ENCODE measurements at places on chromosomes 16 and 17. TPM values are rescaled to one million over a fixed set of nuclear protein-coding genes. Genes with fewer than 3 reads are reported as not detected.
A peak's percentile ranks its signal among the peaks of the same experiment; 100 is the strongest.

Gene FOXN1
- not detected for total RNA-seq

Gene SCRN2
- 34.0 TPM for total RNA-seq

Gene TMIGD1
- total RNA-seq: not detected

Gene G6PC1
- not detected for total RNA-seq

Gene SOX9
- total RNA-seq: 1.2 TPM

Gene GRAP
- total RNA-seq: 0.55 TPM

Gene RPL27
- 1,552 TPM for total RNA-seq

Gene CHST4
- 6.8 TPM for total RNA-seq

Gene TMEM220
- 6.1 TPM for total RNA-seq

Gene UBE2O
- total RNA-seq: 47.7 TPM

GRCh38 chr16:87555647-87556046, 46.7 kb upstream of the JPH3 start:
- H3K4me1 ChIP-seq: no peaks in the 10 kb centered on the region
- no peaks in the 10 kb centered on the region for H3K36me3 ChIP-seq
- no peak overlapping the region for H3K4me3 ChIP-seq
- no peak overlapping the region for H3K27ac ChIP-seq
- DNase-seq: no peak

GRCh38 chr16:81821436-81822128, 42.5 kb downstream of the PLCG2 start:
- H3K4me3 ChIP-seq: no peak overlapping the region
- H3K27ac ChIP-seq: no peak overlapping the region
- peaks cover 6% of the 10 kb centered on the region for H3K36me3 ChIP-seq
- no peak for DNase-seq
- H3K4me1 ChIP-seq: peaks cover 4% of the 10 kb centered on the region
- no peaks in the 10 kb centered on the region for H3K27me3 ChIP-seq

DNA sequence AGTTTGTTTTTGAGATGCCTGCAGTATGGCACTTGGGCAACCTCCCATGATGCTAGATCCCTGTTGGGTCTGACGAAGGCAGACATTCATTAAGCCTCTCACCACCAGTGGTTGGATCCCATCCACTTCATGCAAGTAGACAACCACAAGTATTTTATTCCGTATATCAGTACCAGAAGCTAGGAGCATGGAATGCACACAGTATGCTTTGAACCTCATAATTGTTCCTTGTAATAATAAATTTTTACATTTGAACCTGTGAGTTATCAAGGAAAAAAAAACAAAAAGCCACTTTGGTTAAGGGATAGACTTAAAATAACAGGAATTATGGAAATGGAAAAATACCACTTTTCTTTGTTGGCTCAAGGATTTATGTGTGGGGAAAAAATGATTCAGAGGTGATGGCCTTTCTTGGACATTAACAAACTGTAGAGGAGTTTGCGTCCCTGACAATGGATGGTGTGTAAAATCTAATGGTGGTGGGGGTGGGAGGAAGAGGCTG, 107.1 kb upstream of the KCNJ16 start:
- H3K36me3 ChIP-seq: no peaks in the 10 kb centered on the region
- H3K4me3 ChIP-seq: no peak overlapping the region
- no peaks in the 10 kb centered on the region for H3K4me1 ChIP-seq

GRCh38 chr17:15952048-15952532, 7.2 kb downstream of the ADORA2B start:
- H3K4me3 ChIP-seq: no peak overlapping the region
- no peaks in the 10 kb centered on the region for H3K36me3 ChIP-seq
- no peaks in the 10 kb centered on the region for H3K27me3 ChIP-seq
- DNase-seq: no peak
- no peak overlapping the region for H3K27ac ChIP-seq

DNA sequence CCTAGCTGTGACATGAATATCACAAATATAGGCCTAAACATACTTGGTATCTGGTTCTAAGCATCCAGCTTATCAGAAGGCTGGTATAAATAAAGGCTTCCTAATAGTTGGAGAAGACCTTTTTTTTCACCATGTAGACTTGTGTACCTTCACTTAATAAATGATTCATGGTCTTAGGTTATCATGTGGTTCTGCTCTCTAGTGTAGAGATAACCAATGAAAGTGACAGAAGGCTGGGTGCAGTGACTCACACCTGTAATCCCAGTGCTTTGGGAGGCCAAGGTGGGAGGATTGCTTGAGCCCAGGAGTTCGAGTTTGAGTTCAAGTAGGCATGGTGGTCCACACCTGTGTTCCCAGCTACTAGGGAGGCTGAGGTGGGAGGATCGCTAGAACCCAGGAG, 3.1 kb downstream of the DDX19A start:
- H3K4me3 ChIP-seq: no peak overlapping the region
- no peaks in the 10 kb centered on the region for H3K27me3 ChIP-seq
- no peaks in the 10 kb centered on the region for H3K4me1 ChIP-seq
- no peak overlapping the region for H3K27ac ChIP-seq
- H3K36me3 ChIP-seq: peaks cover 37% of the 10 kb centered on the region

GRCh38 chr17:27778183-27778582, 22.1 kb downstream of the NOS2 start:
- H3K36me3 ChIP-seq: no peaks in the 10 kb centered on the region
- DNase-seq: no peak
- no peaks in the 10 kb centered on the region for H3K27me3 ChIP-seq

GRCh38 chr17:56744721-56745120, 89.0 kb downstream of the C17orf67 start:
- H3K27me3 ChIP-seq: no peaks in the 10 kb centered on the region
- no peak for DNase-seq
- no peak overlapping the region for H3K4me3 ChIP-seq
- no peaks in the 10 kb centered on the region for H3K4me1 ChIP-seq

DNA sequence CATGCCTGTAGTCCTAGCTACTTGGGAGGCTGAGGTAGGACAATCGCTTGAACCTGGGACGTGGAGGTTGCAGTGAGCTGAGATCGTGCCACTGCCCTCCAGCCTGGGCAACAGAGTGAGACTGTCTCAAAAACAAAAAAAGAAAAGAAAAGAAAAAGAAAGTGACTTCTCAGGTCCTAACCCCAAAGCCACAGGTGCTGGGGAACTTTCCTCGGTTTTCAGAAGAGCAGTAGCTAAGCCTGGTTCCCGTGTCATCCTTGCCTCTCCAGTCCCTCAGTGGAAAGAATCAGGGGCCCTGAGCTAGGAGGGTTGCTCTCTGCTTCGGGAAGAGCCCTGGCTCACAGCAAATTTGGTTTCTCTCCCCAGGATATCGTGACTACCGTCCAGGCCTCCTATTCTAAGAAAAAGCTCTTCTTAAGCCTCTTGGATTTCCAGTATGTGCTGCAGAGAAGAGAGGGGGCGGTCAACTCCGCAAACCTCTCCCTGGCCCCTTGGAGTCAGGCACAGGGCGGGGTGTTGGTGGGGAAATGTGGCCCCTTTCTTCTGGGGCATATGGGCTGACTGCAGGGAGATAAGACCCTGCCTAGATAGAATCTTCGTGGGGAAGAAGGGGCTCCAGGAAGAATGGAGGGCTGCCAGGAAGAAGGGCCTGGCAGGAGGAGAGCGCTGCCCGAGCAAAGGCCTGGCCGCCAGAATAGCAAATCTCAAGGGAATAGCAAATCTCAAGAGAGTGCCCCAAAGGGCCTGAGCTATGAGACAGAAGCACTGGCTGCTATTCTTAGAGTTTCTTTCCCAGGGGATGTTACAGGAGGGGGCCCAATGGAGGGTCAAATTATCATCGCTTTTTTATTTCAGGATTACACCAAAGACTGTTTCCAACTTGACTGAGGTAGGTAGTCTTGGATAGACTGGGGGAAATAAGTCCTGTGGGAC, 8.3 kb upstream of the NLRC5 start:
- no peak overlapping the region for H3K27ac ChIP-seq
- no peak overlapping the region for H3K4me3 ChIP-seq
- no peak for DNase-seq
- no peaks in the 10 kb centered on the region for H3K27me3 ChIP-seq
- no peaks in the 10 kb centered on the region for H3K36me3 ChIP-seq
- H3K4me1 ChIP-seq: no peaks in the 10 kb centered on the region

DNA sequence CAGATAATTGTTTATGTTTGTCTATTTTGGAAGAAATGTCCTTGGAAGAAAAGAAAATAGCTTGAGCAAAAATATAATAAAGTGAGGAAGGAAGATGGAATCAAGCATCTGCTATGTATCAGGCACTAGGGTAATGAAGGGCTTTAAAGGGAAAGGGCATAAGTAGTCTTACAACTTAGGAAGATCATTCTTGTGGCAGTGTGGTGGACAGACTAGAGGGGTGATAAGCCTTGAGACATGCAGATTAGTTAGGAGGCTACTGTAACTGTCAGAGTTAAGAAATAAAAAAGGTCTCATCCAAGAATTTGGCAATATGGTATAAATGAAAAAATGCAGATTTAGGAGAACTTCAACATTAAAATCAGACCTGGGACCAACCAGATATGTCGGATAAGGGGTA, 14.9 kb downstream of the FAM222B start:
- H3K4me3 ChIP-seq: no peak overlapping the region
- no peak for DNase-seq
- no peaks in the 10 kb centered on the region for H3K27me3 ChIP-seq
- no peaks in the 10 kb centered on the region for H3K4me1 ChIP-seq
- peaks cover 19% of the 10 kb centered on the region for H3K36me3 ChIP-seq
- no peak overlapping the region for H3K27ac ChIP-seq

GRCh38 chr17:12744786-12745185, 44.5 kb upstream of the ARHGAP44 start:
- H3K4me1 ChIP-seq: no peaks in the 10 kb centered on the region
- no peaks in the 10 kb centered on the region for H3K36me3 ChIP-seq
- DNase-seq: no peak
- H3K27ac ChIP-seq: no peak overlapping the region
- no peak overlapping the region for H3K4me3 ChIP-seq

- no peaks in the 10 kb centered on the region for H3K27me3 ChIP-seq
- H3K4me3 ChIP-seq: no peak overlapping the region
- H3K4me1 ChIP-seq: no peaks in the 10 kb centered on the region
- H3K36me3 ChIP-seq: no peaks in the 10 kb centered on the region
Measured at GRCh38 chr17:79513820-79514535, 96.9 kb downstream of the RBFOX3 start.

DNA sequence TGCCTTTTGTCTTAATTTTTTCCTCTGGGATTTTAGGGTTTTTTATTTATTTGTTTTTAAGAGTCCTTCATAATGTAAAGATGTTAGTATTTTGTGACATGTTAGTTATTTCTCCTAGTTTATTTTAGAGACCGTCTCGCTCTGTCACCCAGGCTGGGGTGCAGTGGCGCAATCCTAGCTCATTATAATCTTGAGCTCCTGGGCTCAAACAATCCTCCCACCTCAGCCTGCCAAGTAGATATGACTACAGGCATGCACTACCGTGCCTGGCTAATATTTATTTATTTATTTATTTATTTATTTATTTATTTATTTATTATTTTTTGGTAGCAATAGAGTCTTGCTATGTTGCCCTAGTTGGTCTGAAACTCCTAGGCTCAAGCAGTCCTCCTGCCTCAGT, 37.4 kb upstream of the ARHGAP17 start:
- DNase-seq: no peak
- H3K4me3 ChIP-seq: no peak overlapping the region
- no peaks in the 10 kb centered on the region for H3K36me3 ChIP-seq
- no peaks in the 10 kb centered on the region for H3K4me1 ChIP-seq
- H3K27me3 ChIP-seq: no peaks in the 10 kb centered on the region
- H3K27ac ChIP-seq: no peak overlapping the region

- H3K4me3 ChIP-seq: peak overlapping the region; percentile 67
- H3K36me3 ChIP-seq: peaks cover 4% of the 10 kb centered on the region
- H3K27me3 ChIP-seq: no peaks in the 10 kb centered on the region
- no peak for DNase-seq
Measured at GRCh38 chr17:21215935-21216334, 2.0 kb upstream of the TMEM11 start.

DNA sequence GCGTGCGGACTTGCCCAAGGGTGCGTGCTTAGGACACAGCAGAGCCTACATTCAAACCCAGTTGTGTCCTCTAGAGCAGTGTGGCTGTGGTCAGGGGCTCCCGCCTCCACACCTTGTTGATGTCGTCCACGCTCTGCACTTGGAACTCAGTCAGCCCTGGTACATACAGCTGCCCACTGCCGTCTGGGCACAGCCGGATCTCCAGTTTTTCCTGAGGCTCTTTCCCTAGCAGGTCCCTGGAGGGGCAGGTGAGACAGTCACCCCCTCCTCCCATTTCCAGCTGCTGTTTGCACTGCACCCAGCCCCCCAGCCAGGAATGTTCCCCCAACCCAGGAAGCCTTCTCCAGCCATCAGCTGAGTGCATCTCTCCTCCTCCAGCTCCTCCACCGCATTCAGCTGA, 25.7 kb downstream of the KATNB1 start:
- H3K4me1 ChIP-seq: peaks cover 4% of the 10 kb centered on the region
- no peak overlapping the region for H3K27ac ChIP-seq

DNA sequence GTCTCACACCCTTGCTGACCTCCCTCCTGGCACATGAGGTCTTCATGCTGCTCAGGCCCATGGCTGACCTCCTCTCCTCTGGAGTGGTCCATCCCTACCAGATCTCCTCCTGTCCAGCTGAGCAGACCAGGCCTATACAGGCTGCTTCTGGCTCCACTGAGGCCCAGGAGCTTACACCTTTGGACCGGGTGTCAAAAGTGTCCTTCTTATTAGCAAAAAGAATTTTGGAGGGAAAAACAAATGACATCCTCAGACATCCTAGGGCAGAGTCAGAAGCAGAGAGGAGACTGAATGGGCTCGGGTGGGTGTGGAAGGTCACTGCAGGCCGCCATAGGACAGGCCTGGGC, 38.1 kb downstream of the WSB1 start:
- H3K4me3 ChIP-seq: peak overlapping the region; percentile 54
- H3K27me3 ChIP-seq: no peaks in the 10 kb centered on the region
- DNase-seq: no peak
- no peak overlapping the region for H3K27ac ChIP-seq
- H3K4me1 ChIP-seq: no peaks in the 10 kb centered on the region

DNA sequence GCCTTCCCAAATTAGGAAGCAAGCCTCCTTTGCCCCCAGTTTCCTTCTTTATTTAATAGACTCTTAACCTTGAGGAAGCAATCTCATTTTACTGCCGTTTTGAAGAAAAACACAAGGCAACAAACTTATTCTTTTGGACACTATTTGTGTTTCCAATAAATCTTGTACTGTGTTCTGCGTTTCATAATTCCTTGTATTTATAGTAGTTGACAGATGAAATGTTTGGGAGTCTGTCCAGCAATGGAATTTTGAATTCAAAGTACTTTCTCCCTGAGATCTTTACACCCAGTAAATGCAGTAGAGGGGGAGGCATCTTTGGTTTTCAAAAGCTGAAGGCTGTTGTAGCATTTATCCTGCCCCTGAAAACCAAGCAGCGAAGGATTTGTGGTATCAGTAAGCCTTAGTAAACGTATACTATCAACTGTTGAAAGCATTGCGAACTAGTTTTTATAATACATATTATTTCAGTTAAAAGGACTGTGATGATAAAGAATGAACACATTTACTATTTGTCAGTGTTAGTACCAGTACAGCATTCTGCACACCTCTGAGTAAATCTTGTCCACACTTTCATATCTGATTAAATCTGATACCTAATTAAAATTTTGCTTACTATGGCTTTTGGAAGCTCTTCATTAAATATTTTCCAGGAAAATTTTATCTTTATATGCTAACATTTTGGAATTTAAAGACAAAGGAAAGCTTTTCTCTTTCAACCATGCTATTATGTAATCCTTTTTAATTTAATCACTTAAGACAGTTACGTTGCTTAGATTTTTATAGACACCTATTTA, 83.1 kb downstream of the TNRC6C start:
- H3K27ac ChIP-seq: no peak overlapping the region
- no peak for DNase-seq
- peaks cover 22% of the 10 kb centered on the region for H3K36me3 ChIP-seq

GRCh38 chr17:75557075-75557851, 30.3 kb upstream of the MYO15B start:
- no peaks in the 10 kb centered on the region for H3K4me1 ChIP-seq
- H3K4me3 ChIP-seq: no peak overlapping the region
- no peak for DNase-seq
- H3K27me3 ChIP-seq: no peaks in the 10 kb centered on the region
- no peaks in the 10 kb centered on the region for H3K36me3 ChIP-seq
